Fibroblast of the conjunctiva (primary cell): ENCODE measurements at places on chromosomes 6 and 20.

GRCh38 chr6:156719720-156720563, 57.2 kb upstream of the ARID1B start:
- DNase-seq, result peak; percentile 65

GRCh38 chr6:7433121-7433617, 43.6 kb downstream of the RIOK1 start:
- no peak for DNase-seq

DNA sequence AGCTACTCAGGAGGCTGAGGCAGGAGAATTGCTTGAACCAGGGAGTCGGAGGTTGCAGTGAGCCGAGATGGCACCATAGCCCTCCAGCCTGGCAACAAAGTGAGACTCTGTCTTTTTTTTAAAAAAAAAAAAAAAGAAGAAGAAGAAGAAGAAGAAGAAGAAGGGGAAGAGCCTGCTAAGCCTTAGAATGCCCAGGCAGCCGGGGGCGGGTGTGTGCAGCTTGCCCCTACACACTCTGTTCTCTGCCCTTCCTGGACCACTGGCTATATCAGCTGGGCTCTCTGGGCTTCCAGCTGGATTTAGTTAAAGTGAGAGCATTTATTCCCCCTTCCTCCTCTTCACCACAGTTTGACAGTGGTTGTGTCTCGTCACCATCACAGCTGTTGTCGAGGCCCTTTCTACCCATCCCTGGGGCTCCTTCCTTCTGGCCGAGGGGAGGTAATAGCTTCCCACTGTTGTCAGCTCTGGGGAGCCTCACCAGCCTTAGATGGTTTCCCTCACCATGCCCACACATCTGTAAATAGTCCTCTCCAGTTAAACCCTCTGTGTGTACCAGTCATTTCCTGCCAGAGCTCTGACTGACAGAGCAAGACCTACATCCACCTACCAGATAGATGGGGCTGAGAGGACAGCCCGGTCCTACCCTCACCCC, 77.6 kb downstream of the TRERF1 start:
- no peak for DNase-seq

- DNase-seq, result no peak
Measured at GRCh38 chr6:53811082-53811481, 16.3 kb downstream of the LRRC1 start.

DNA sequence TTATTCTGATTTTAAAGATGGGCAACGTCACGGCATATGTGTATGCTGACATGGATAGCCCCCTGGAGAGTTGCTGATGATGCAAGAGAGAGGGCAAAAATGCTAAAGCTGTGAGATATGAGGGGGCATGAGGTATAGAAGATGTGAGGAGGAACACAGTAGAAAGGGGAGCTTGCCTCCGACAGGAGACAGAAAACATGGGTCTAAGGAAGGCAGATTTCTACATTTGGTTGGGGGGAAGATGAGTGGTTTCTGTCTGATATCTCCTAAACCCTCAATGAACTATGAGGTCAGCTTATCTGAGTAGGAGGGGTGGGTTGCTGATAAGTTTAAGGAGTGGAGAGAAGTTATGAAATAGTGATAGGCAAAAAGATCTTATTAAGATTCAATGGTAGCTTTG, 6.0 kb downstream of the RNF24 start:
- DNase-seq, result no peak

GRCh38 chr6:390914-391558, 516 bp upstream of the IRF4 start:
- no peak for DNase-seq

DNA sequence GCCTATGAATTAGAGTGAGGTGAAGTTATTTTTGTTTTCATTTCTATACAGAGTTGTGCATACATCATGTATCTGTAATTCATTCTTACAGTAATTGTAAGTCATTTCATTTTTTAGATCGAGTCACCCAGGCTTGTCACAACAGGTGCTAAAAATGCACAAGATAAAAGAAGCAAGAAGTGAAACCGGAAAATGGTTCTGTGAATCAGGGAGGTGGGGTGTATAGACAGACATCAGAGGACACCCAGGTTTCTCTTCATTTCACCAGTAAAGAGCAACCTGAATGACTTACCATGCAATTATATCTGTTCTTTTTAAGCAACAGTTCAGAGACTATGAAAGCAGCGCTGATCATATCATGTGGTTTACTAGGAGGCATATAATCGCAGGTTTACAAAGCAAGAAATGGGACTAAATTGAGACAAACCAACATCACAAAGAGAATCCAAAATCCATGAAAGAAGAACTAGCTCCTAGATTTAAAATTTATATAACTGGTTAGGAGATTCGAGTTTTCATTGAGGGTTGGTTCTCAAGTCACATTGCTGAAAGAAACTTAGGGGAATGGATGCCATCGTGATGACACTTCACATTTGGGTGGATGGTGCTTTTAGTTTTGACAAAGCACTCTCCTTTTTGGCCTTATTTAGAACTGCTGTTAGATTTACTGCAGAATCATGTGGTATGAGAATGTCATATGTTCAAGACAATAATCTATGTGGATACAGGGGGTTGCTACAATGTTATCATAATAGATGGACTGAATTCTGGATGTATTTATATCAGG, 27.9 kb upstream of the TBC1D7 start:
- DNase-seq, result no peak

DNA sequence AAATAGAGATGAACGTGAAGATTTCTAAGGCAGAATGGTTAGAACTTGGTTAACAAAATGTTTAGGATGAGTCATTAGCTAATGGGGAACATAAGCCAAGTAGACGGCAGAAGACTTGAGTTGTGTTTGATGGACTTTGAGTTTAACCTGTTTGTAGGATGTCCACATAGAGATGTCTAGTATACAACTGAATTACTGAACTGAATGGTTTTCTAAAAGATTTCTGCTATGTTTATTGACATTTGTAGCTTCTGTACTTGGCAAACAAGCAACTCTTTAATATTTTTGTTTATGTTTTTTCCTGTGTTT, 54.5 kb upstream of the DYNLRB1 start:
- DNase-seq, result no peak

DNA sequence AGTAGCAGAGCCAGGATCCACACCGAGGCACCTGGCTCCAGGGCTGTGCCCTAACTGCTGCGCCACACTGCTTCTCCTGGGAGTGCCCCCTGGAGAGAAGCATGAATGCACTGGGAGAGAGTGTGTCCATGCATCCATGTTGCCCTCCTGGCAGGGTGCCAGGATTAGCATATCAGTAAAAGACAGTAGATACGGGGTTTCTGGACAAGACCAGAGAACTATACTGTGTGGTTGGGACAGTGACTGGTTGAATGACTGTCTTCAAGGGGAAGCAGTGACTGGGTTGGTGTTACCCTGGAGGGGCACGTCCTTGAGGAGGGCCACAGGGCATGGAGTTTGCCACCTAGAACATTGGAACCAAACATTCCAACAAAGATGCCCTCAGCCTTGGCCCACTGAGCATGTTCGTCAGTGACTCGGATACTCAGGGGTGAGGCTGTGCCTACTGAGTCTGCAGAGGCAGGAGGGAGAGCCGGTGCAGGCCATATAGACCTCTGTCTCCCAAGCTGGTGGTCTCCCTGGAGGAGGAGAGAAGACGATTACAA, 288.8 kb downstream of the CDC5L start:
- no peak for DNase-seq

- DNase-seq, result no peak
Measured at GRCh38 chr6:152981989-152982903, 595 bp downstream of the FBXO5 start.

- peak; percentile 39 for DNase-seq
Measured at GRCh38 chr6:100622907-100623692, 158.4 kb upstream of the SIM1 start.

GRCh38 chr20:61565791-61566190, 313.7 kb downstream of the CDH4 start:
- DNase-seq, result no peak

- no peak for DNase-seq
Measured at GRCh38 chr6:110950440-110950839, 8.1 kb upstream of the GTF3C6 start.

DNA sequence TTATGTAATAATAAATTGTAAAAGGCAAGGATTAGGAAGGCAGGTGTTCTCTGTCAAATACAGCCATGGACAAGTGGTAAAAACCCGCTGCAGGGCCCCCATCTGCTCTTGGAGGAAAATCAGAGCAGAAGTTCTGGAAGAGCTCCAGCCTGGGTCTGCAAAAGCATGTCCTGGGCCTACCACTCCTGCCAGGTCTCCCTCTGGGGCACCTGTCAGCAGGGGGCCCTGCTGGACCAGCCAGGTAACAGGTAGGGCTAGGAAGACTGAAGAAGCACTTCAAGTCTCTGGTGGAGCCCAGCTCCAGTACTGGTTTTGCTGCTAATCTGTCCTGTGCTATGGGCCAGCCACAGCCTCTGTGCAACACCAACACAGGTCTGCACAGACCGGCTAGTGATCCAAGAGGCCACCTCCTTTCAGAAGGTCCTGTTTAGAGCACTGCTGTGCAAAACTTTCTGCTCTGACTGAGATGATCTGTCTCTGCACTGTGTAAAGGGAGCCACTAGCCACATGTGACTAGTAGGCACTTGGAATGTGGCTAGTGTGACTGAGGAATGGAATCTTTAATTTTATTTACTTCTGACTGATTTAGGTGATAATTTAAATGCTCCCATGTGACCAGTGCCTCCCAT, 30.2 kb downstream of the RRBP1 start:
- no peak for DNase-seq

- peak; percentile 75 for DNase-seq
Measured at GRCh38 chr20:13006825-13007224, 1.9 kb upstream of the SPTLC3 start.

DNA sequence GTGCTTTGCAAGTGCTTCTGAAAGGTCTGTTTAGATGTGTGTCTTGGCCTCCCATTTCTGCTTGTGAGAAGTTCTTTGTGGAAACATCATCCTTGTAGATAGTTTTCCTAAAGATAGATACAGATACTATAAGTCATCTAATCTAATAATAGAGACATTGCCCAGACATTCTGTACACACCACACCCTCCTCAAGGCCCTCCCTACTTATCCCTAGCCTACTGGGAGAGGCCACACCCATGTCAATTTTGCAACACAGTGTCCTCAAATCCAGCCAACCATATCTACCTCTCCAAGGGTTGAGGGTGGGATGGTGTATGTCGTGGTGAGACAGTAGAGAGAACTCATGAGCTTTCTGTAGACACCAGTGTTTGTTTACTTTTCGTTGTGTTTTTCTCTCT, 6.2 kb downstream of the KDM1B start:
- DNase-seq, result no peak

DNA sequence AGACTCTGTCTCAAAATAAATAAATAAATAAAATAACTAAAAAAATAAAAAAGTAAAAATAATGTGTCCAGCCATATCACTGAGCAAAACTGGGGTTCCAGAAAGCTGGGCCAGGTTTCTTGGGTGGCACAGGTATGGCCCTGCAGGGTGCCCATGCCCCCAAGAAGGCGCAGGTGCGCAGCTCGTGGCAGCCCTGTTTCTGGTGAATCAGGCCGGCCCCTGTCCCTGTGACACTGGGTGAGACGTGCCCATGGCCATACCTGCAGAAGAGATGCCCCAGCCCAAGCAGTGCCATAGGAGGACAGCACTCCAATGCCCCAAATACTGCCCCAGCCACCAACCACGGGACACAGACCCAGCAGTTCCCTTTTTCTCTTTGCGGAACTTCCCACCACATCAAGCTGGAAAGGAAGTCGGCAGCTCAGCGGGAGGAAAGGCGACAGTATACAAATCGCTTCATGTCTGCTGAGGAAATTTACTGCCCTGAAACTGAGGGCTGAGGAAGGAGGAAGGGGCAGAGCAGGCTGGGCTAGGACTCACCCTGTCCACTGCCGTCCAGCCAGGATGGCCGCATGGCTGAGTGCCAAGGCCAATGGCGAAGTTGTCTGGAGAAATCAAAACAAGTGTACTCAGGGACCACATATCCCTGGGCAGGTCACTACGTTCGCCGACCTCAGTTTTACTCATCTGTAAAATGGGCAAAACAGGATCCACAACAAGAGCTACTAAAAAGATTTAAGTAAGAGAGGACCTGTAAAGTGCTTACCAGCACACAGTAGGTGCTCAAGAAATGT, 55.4 kb downstream of the PREX1 start:
- no peak for DNase-seq

- DNase-seq, result no peak
Measured at GRCh38 chr6:169964486-169965180, 213.2 kb downstream of the ERMARD start.

DNA sequence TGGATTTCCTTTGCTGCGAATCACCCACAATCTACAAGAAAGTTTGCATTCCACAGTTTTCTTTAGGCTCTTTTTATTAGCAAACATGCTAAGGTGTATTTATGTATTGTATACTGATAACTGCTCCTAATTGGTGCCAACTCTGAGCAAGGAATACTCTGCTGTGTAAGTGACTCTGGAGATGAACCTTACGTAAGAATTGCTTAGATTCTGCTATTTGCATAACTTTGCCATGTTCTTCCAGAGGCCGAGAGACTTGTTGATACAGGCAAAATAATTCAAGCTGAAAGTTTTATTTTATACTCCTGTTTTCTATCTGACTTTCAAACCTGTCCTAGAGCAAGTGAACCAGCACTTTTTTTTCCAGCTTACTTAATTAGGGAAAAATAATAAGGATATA, 461.3 kb downstream of the GJA1 start:
- DNase-seq, result no peak

- no peak for DNase-seq
Measured at GRCh38 chr20:46035713-46036112, 6.7 kb downstream of the SLC12A5 start.

- DNase-seq, result no peak
Measured at GRCh38 chr20:2759143-2759542, 41.3 kb downstream of the CPXM1 start.

GRCh38 chr6:146429831-146430230, 113.8 kb upstream of the RAB32 start:
- DNase-seq, result no peak

DNA sequence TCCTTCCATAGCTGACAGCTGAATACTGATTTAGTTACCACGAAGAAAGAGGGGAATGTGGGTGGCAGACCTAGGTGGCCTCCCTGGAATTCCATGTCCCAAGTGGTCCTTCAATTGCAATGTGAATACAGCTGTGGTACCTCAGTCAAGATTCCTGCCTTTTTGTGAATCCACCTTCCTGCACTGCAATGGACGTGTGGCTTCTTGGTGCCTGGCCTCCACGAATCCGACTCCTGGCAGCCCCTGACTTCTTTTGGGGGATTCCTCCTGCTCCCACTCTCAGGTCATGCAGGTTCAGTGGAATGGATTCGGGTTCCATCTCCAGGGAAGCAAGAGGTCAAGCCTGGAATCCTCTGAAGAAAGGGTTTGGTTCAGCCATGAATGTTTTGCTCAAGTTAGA, 117.8 kb downstream of the DACT2 start:
- DNase-seq, result no peak

- DNase-seq, result no peak
Measured at GRCh38 chr6:17439243-17439993, 46.0 kb downstream of the CAP2 start.

DNA sequence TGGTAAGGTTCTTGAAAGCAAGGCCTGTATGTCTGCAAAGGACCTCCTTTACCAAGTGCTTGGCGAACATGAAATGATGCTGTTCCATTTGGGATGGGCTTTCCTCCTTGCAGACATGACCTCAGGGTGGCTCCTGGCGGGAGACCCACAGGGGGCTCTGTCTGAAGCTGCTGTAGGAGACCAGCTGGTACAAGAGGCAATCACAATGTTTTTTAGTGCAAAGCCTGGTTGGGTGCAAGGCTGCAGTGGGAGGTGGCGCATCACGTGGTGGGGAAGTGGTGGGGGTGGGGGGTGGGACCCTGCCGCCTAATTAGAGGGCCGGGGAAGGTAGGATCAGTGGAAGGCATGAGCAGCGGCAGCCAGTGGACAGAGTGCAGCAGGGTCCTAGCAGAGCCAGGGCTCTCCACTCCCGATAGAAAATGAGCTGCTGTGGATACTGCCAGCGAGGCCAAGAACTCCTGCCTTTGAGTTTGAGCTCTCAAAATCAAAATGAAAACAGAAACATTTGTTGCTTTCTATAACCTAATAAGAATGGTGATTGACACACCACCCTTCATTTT, 9.1 kb upstream of the ARMC2 start:
- no peak for DNase-seq
